ENCODE measurements at places on chromosomes 6 and 20.

GRCh38 chr6:15829156-15829555 is 166.3 kb upstream of the DTNBP1 start:
- no peaks in the 10 kb centered on the region for H3K36me3 ChIP-seq
- H3K4me3 ChIP-seq: no peak overlapping the region
- H3K27me3 ChIP-seq: no peaks in the 10 kb centered on the region

DNA sequence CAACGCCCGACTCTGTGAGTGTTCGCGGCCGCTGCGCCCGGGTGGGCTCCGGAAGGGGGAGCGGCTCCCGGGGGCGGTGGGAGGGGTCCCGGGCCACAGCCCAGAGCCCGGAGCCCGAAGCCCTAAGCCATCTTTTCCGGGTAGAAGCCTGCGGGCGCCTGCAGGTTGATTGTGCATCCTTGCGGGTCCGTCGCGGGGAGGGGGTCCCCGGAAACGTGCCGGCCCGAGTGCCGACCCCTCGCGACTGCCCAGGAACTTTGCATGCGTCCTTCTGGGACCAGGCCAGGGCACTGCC is 413 bp downstream of the PTPRA start:
- peaks cover 35% of the 10 kb centered on the region for H3K4me1 ChIP-seq
- no peaks in the 10 kb centered on the region for H3K36me3 ChIP-seq
- H3K4me3 ChIP-seq: peak overlapping the region; percentile 80
- H3K27me3 ChIP-seq: no peaks in the 10 kb centered on the region
- DNase-seq: peak; percentile 47

DNA sequence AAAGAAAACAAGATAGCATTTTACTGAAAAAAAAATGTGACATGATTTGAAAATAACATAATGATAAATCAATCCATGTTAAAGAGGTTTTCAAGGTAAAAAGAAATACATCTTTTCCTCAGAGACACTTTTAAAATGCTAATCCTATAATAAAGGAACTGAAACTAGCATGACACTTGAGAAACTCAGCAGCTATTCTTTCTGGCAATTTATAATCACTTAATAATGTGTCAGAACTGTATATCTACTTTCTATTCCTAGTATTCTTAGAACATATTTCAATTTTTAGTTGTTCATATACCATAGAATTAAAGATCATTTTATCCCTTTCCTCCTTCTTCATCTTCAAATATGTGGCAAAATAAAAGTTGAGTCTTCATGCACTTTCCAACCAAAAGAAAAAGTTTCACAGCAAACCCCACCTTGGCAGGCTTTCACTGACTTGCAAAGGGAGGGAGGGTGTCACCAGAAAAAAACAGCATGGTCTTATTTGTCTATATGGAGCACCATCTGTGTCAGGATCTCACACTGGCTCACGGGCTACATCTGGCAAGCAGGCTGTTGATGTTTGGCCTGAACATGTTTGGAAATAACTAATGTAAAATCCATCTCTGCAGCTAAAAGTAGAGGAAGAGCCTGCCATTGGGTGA is 48.5 kb downstream of the FHL5 start:
- DNase-seq: no peak
- no peak overlapping the region for H3K27ac ChIP-seq
- no peak overlapping the region for H3K4me3 ChIP-seq
- H3K27me3 ChIP-seq: no peaks in the 10 kb centered on the region
- no peaks in the 10 kb centered on the region for H3K4me1 ChIP-seq
- H3K36me3 ChIP-seq: no peaks in the 10 kb centered on the region

DNA sequence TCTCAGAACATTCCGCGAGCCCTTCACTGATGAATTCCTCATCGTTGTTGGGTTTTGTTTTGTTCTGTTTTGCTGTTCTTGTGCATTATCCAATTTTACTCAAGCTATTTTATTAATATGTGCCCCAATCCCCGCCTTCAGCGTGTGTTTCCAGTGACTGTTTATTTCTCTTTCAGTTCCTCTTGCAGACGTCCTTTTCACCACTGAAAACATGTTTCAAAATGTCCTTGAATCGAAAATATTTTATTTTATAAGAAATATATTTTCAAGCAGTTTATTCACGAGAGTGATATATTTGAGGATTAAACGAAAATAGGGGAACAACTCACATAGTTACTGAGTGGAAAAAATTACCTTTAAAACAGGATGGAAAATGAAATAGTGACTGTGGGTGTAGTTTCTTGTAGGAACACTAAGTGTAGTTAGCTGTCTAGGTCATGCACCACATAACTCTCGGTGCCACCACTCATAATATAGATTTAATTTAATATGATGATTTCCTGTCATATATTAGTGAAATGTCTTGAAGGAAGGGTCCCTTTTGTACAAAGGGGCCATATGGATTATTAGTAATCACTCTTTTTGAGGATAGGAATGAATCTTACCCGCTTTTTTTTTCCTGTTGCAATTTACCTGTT is 45.3 kb upstream of the HDDC2 start:
- DNase-seq: no peak
- no peaks in the 10 kb centered on the region for H3K36me3 ChIP-seq
- peaks cover 13% of the 10 kb centered on the region for H3K27me3 ChIP-seq
- no peak overlapping the region for H3K27ac ChIP-seq

DNA sequence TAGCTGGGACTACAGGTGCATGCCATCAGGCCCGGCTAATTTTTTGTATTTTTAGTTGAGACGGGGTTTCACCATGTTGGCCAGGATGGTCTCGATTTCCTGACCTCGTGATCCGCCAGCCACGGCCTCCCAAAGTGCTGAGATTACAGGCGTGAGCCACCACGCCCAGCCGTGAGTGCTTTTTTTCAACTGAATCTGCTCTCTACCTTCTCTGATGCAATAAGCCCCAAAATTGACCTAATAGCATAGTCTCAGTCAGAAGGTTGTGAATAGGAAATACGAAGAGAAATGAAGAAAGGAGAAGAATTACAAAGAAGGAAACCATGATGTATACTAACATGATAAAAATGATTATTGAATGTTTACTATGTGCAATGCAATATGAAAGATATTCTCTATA is 33.2 kb downstream of the BEND6 start:
- H3K27me3 ChIP-seq: peaks cover 3% of the 10 kb centered on the region
- no peaks in the 10 kb centered on the region for H3K4me1 ChIP-seq
- H3K36me3 ChIP-seq: no peaks in the 10 kb centered on the region
- DNase-seq: no peak

DNA sequence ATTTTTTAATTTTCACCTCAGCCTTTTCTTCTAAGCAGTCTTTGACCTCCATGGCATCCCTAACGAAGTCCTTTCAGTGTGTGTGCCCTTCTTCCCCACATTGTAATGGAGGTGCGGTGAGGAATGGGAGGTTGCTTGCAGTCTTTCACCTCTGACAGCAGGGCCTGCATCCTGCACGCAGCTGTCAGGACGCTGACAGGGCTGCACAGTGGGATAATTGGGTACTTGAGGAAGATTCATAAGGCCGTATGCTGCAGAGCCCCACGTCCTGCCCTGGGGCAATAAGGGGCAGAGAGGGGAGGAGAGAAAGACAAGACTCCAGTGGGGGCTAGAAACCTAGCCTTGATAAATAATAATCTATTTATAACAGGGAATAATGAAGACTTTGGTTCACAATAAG is 184.7 kb downstream of the SAMD5 start:
- no peak for DNase-seq
- no peak overlapping the region for H3K4me3 ChIP-seq
- no peaks in the 10 kb centered on the region for H3K36me3 ChIP-seq
- no peaks in the 10 kb centered on the region for H3K27me3 ChIP-seq
- H3K27ac ChIP-seq: no peak overlapping the region

- no peak for DNase-seq
- H3K4me1 ChIP-seq: no peaks in the 10 kb centered on the region
- H3K36me3 ChIP-seq: no peaks in the 10 kb centered on the region
- H3K4me3 ChIP-seq: no peak overlapping the region
- H3K27me3 ChIP-seq: no peaks in the 10 kb centered on the region
These were observed 615.1 kb upstream of the NRSN1 start for GRCh38 chr6:23510778-23511510.

DNA sequence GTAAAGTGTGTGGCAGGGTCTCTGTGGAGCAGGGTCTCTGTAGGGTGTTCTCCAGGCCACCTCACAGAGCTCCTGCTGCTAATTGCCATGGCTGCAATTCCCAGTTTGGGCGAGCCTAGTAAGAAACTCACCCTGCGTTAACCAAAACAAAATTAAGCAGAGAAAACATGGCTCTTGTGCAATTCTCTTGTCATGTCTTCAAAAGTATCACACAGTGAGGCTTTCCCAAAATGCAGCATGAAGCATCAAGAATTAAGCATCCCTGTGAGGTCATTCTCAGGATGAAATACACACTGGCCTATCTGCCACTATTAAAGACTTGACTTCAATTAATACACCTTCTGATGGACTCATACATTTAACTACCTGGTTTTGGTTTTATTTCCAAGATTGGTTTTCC is 72.8 kb downstream of the KIF13A start:
- no peak overlapping the region for H3K4me3 ChIP-seq
- H3K27me3 ChIP-seq: no peaks in the 10 kb centered on the region
- no peak overlapping the region for H3K27ac ChIP-seq

DNA sequence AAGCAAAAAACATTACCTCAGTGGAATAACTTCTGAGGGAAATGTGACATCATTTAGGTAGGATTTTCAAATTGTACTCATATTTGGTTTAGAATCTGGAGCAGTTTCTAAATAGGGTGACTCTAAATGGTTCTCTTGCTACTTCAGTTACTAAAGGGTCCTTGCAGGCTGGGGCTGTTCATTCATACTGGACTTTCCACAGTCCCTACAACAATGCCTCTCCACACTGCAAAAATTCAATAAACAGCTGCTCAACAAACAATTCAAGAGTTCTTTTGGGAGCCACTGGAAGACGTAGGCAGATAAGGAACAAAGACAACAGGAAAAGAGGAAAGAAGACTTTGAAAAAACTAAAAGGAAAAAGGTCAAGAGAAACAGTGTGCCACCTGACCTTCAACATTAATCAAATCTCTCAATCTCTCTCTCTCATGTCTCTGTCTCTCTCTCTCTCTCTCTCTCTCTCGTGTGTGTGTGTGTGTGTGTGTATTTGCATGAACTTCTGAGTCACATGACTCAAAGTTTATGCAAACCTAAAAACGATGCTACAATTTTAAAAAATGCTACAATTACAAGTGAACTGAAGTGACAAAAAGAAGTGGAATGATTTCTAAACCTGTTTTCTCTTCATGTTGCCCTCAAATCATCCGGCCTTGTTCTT is 14.5 kb downstream of the NOL7 start:
- peak; percentile 65 for DNase-seq
- H3K27me3 ChIP-seq: no peaks in the 10 kb centered on the region
- H3K27ac ChIP-seq: no peak overlapping the region
- no peak overlapping the region for H3K4me3 ChIP-seq

GRCh38 chr6:162116902-162117525 is 610.6 kb downstream of the PRKN start:
- H3K4me3 ChIP-seq: no peak overlapping the region
- H3K27ac ChIP-seq: no peak overlapping the region
- no peak for DNase-seq
- H3K4me1 ChIP-seq: no peaks in the 10 kb centered on the region
- H3K27me3 ChIP-seq: no peaks in the 10 kb centered on the region

DNA sequence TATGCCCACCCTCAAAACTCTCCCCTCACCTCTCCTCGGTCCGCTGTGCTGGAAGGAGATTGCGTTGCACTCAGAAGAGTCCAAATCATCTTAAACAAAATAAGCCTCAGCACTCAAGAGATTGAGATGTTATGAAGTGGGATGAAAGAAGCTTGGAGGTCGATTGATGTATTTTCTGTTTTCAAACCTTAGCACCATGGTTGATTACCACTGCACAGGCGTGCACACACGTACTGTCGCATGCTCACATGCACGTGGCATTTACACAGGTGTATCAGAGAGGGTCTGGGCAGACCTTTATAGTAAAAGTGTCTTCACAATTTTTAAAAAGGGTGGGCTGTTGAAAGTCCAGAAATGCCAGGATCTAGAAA is 612 bp upstream of the AGPAT4 start:
- H3K27me3 ChIP-seq: no peaks in the 10 kb centered on the region
- peak overlapping the region; percentile 68 for H3K27ac ChIP-seq
- H3K36me3 ChIP-seq: no peaks in the 10 kb centered on the region
- peak overlapping the region; percentile 50 for H3K4me3 ChIP-seq
- no peak for DNase-seq

GRCh38 chr6:37637562-37638413 is 59.9 kb downstream of the MDGA1 start:
- no peak overlapping the region for H3K4me3 ChIP-seq
- no peaks in the 10 kb centered on the region for H3K36me3 ChIP-seq
- no peak for DNase-seq
- H3K4me1 ChIP-seq: no peaks in the 10 kb centered on the region
- no peak overlapping the region for H3K27ac ChIP-seq

GRCh38 chr20:56001106-56001785 is 4.1 kb downstream of the CBLN4 start:
- H3K27ac ChIP-seq: no peak overlapping the region
- DNase-seq: no peak
- no peaks in the 10 kb centered on the region for H3K27me3 ChIP-seq
- no peak overlapping the region for H3K4me3 ChIP-seq

DNA sequence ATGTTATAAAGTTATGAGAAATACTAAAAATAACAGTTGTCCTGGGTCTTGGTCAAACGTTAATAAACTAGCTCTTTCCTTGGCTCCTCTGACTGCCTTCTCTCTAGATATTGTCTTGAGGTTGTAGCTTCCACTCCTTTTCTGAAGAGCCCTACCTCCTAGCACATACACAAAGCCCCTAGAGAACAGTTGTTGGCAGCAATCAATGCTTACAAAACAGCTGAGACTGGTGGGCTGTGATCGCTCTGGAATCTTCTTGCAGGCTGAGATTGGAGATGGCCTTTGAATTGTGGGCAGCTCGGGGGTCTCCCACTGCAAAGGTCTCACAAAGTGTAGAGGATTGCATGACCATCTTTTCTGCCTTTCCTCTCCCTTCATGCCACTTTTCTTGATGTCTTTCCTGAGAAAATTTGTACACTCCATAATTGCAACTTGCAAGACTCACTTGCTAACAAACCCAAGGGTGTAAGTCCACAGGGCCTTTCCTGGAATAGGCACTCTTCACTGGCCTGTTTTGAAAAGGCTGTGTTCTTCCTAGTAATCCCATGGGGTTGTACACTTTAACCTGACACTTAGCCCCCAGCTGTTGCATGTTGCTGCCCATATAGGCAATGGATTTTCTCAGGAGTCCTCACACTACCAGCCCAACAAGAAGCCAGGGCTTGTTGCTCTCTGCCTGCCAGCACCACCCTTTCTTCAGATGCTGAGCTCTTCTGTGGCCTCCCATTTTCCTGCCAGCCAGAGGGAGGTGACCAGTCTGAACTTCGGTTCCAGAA is 99.9 kb downstream of the TCP11 start:
- peaks cover 43% of the 10 kb centered on the region for H3K4me1 ChIP-seq
- H3K27ac ChIP-seq: no peak overlapping the region
- H3K27me3 ChIP-seq: no peaks in the 10 kb centered on the region
- DNase-seq: no peak

GRCh38 chr6:159913375-159913774 is 22.6 kb downstream of the MAS1 start:
- no peaks in the 10 kb centered on the region for H3K36me3 ChIP-seq
- H3K27me3 ChIP-seq: no peaks in the 10 kb centered on the region
- no peak overlapping the region for H3K4me3 ChIP-seq
- H3K4me1 ChIP-seq: no peaks in the 10 kb centered on the region

- H3K4me3 ChIP-seq: no peak overlapping the region
- H3K27me3 ChIP-seq: peaks cover 1% of the 10 kb centered on the region
- no peak overlapping the region for H3K27ac ChIP-seq
- DNase-seq: no peak
- H3K4me1 ChIP-seq: no peaks in the 10 kb centered on the region
- H3K36me3 ChIP-seq: no peaks in the 10 kb centered on the region
These were observed 14.0 kb upstream of the CST9L start for GRCh38 chr20:23582293-23582692.
